Activated CD4-positive, CD25-positive, alpha-beta regulatory T cell treated with anti-CD3 and anti-CD28 coated beads, Interleukin-2, amount 50 U/mL, for 16 hours (primary cell): ENCODE measurements at places on chromosomes 5 and 9.

- DNase-seq: no peak
Observed at GRCh38 chr5:143013176-143013891, 243.2 kb downstream of the ARHGAP26 start.

- DNase-seq: no peak
Observed at GRCh38 chr5:67795781-67796477, 419.6 kb upstream of the PIK3R1 start.

GRCh38 chr5:88396751-88397281 lies 128.2 kb upstream of the TMEM161B start:
- DNase-seq: no peak

- no peak for DNase-seq
Observed at GRCh38 chr9:111916234-111916645, 19.6 kb downstream of the UGCG start.

- no peak for DNase-seq
Observed at GRCh38 chr9:129393064-129393463, 215.0 kb upstream of the IER5L start.

DNA sequence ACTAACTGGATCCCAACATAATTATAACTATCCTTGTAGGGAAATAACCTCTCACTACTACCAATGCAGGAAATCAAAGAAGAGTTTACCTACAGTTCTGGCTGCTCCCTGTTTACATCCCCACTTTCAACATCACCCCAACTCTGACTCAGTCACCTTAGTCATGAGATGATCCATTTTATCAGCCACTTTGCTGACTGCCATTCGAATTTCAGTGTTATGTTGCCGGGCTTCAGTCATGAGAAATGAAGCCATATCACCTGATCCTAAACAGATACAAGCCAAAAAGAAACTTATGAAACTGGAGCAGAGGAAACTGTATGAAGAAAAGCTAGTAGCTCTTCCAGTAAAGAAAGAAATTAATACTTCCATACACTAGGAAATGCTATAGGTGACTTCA lies 33.7 kb downstream of the SLC31A2 start:
- DNase-seq: no peak

DNA sequence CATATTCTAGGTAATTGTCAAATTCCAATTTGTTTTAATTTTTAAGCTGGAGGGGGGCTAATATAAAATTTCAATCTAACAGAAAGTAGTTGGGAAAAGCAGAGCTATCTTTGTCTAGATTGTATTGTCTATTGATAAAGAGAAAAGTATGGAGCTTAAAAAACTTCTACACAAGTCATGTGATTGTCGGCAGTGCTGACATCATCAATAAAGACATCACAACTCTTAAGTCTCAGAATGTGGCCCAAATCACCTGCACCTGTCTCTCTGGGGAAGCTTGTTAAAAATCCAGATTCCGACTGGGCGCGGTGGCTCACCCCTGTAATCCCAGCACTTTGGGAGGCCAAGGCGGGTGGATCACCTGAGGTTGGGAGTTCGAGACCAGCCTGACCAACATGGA lies 333.8 kb downstream of the RASEF start:
- DNase-seq: no peak

DNA sequence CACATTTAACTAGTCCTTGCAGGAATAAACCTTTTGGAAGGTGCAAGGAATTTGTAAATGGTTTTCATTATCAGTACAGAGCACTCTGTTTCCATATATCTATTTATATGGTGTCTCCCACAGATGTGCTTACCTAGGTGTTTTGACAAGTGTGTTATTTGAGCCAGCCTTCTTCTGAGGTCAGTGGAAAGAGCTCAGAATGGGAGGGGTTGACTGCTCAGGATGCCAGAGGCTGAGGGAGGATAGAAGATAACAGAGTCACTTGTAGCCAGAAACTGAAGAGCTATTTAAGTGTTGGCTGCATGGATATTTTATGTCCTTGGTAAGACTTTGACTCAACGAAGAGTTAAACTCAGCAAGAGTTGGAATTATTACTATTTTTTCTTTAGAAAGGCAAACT lies 5.0 kb downstream of the CMYA5 start:
- no peak for DNase-seq

DNA sequence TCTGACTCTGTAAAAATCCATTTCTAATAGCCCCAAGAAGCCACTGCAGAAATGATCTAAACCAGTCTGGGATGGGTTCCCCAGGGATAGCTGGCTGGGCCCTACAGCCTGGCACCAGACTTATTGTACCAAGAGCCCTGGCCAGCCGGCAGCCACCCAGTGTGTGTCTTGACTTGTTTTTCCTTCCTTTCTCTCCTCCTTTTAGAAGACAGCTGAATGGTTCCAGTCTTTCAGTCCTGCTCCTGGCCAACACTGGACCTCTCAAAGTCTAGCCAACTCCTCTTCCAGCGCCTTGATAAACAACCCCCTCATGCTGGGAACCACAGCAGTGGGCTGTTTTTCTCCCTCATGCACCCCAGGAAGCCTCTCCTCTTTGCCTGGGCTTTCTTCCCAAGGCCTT lies 34.1 kb downstream of the ATOX1 start:
- DNase-seq: no peak

- no peak for DNase-seq
Observed at GRCh38 chr9:20197976-20198685, 409.3 kb upstream of the SLC24A2 start.

- DNase-seq: no peak
Observed at GRCh38 chr9:84573083-84573482, 96.4 kb upstream of the NTRK2 start.

- no peak for DNase-seq
Observed at GRCh38 chr5:2173151-2173834, 290.6 kb upstream of the IRX4 start.

GRCh38 chr5:28544501-28544900 lies 1506.1 kb upstream of the CDH9 start:
- no peak for DNase-seq

DNA sequence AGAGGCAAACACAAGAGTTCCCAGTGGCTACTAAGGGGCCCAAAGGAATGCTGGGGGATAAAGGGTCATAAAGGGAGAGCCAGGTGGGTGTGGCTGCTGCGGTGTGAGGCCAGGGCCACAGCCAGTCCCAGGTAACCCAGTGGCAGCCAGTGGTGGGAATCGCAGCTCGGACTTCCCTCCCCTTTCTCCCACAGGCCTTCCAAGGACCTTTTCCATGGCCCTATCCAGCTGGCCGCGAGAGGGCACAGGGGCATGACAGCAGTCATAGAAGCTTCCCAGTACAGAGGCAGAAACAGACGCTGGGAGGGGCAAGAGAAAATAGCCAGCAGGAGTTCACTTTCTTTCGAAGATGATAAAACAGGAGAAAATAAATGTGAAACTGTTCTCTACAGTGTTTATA lies 257.6 kb downstream of the SEMA5A start:
- DNase-seq: no peak

DNA sequence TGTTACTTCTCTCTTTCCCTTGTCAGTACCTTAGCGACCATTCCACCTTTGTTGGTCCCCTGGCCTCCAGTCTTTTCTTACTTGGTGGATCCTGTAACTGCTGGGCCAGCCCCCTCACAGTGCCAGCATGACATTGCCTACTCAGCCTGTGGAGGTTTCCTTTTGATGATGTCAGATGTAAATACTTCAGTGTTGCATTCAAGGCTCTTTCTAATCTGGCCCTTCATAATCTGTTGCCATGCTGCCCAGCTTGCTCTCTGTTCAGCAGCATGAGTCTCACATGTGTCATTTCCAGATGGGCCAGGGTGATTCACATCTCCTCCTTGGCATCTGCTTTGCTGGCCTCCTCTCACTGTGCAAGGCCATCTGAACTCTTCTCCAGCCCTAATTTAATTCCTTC lies 57.1 kb downstream of the MAST4 start:
- no peak for DNase-seq

DNA sequence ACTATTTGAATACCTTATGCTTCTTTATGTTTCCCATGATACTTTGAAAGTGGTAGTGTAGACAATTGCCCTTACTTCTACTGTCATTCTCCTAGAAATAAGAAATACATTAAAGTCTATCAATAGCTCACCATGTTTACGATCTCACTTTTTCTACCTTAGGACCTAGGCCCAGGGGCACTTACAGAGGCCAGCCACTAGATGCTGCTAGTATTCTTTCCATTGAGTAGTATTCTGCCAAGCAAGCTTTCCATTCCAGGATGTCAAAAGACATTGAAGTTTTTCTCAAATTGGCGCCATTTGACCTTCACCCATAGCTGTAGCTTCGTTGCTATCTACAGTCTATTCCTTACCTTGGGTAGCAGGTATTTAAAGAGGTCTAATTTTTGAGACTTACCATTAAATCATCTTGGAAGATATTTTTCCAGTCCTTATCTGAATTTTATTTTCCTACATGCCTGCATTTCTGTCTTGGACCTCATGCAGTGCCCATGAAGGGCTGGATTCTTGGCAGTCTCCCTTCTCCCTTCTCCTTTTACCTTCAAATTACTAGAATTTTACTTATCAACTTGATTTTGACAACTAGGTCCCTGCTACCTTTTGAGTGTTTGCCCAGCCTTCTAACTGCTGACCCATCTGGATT lies 246.0 kb upstream of the NUDT12 start:
- no peak for DNase-seq

GRCh38 chr9:134651226-134651905 lies 9.8 kb downstream of the COL5A1 start:
- DNase-seq: no peak

- peak; percentile 78 for DNase-seq
Observed at GRCh38 chr9:122931226-122932121, at the start of gene ZBTB26. ZBTB26 (minus strand) TSS chr9:122931512; CDS start chr9:122919934, 11,578 bp downstream.

GRCh38 chr9:36827593-36827992 lies 206.5 kb downstream of the PAX5 start:
- DNase-seq: no peak

DNA sequence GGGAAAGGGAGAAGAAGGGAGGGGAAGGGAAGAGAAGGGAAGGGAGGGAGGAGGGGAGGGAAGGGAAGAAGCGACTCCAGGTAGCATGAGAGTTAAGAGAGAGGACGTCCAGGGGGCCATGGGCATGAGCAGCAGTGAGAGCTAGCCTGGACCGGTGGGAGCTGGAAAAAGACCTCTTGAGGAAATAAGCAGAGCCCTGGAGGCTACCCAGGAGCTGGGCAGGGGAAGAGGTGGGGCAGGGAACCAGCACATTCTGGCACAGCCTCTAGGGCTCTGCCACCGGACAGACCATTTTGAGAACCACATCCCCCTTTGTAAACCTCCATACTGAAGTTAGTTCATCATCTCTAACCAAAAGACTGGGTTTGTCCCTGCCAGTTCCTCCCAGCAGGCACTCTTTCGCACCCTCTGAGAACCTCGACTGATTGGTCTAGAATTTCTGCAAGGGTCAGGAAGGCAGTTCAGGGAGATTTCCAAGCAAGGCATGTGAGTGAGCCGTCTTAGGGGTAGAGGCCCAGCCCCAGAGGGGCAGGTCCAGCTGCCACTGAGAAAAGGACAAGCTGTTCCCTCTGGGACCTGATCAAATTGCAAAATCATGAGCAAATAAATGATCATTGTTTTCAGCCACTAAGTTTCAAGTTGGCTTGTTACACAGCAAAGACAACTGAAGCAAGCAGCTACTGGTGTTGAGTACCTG lies 11.6 kb downstream of the NAIF1 start:
- DNase-seq: no peak

DNA sequence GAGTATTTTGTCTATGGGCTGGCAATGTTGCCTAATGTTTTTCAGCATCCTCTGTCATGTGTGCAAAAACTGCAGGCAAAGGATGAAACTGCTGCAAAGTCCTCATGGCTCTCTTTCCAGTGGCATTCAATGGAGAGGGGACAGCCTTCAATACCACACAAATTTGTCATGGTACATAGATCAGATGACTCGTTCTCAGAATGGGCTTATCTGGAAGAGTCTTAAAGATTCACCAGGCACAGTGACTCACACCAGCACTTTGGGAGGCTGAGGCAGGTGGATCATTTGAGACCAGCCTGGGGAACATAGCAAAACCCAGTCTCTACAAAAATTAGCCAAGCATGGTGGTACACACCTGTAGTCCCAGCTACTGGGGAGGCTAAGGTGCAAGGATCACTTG lies 5.3 kb downstream of the CDKN2AIPNL start:
- no peak for DNase-seq

GRCh38 chr5:169978714-169979113 lies 1.6 kb downstream of the INSYN2B start:
- DNase-seq: no peak

GRCh38 chr9:113957351-113957750 lies 81.2 kb downstream of the ZNF618 start:
- DNase-seq: no peak

DNA sequence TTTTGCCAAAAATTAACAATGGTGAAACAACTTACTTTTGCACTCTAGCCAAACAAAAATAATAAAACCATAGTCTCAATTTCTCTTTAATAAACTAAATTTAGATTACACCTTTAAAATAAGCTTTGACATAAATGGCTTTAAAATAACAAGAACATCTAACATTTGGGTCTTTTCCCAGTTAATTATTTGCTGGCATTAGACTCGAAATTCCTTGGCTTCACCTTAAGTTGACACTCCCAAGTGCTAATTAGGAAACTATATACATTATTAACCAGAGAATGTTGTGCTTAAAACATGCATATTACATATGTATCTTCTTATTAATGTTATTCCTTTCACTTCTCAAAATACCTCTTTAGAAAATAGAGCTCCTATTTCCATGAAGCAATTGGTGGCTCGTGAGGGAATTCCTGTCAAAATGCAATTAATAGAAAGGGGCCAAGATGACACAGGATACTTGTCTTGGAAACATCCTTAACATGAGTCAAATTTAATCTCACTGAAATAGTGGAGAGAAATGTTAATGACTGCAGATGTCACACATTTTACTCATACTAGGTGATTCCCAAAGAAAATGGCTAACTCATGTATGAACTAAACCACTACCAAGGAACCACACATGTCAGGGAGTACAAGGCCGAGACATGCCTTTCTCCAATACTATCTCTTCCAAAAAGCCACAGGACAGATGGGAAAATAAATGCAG lies 932.9 kb upstream of the DMAC1 start:
- DNase-seq: no peak

DNA sequence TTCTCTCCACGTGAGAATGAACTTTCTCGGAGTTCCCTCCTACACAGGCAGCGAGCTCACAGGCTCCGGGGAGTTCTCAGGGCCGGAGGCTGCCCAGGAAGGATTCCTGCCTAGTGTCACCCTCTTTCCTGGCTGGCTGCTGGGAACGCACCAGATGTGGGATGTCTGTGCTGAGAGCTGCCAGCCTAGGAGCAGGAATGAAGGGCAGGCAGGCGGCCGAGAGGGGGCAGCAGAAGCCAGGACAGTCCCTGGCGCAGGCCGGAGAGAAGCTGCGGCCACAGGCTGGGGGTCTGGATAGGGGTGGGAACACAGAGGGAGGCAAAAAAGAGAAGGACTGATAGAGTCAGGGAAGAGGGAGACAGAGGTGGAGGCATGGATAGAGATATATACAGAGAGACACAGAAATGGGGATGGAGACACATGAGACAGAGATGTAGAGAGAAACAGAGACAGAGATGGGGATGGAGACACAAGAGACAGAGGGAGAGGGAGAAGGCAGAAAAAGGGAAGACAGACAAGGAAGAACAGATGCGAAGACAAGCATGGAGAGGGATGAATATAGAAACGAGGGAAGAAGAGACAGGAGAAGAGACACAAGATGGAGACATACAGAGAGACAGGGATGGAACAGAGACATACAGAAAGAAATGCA lies 25.3 kb upstream of the ENHO start:
- DNase-seq: no peak

GRCh38 chr5:38543886-38544285 lies 12.6 kb downstream of the LIFR start:
- DNase-seq: no peak

- no peak for DNase-seq
Observed at GRCh38 chr5:35880156-35880555, 23.5 kb downstream of the IL7R start.
